ENCODE measurements at places on chromosomes 4 and X.

DNA sequence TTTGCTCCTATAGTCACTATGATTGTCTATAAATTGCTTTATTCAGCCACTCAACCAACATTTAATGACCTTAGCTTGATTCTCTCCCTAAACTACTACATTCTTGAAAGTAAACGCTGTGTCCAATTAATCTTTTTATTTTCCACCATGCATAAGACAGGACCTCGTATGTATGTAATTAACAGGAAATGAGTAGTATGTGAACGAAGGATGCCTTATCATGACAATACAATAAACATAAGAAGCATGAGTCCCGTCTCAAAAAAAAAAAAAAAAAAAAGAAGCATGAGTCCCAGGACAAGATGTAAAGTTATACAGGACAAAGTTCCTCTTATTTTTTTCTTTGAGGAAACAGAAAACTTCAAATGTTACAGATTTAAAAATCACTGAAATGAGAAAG, 92.5 kb downstream of the PPP3CA start:
- DNase-seq: no peak

DNA sequence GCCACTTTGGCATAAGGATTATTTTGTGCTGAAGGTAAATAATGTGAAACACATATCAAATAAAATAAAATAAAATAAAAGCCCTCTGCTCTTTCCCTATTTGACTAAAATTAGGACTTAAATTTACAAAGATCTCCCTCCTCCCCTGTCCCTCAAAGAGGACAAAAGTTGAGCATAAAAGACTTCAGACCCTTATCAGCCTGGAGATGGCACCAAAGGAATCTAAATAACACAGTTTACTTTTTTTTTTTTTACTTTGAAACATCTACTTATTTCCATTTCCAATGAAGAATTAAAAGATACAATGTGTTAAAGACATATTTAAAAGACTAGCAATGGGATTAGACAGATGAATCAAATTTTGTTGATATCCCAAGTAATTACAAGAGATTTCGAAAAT, 89.7 kb downstream of the EPHA5 start:
- DNase-seq: no peak

GRCh38 chr4:188147776-188148175, 8.5 kb downstream of the TRIML1 start:
- no peak for DNase-seq

GRCh38 chr4:175773566-175773965, 38.5 kb downstream of the GPM6A start:
- DNase-seq: no peak

DNA sequence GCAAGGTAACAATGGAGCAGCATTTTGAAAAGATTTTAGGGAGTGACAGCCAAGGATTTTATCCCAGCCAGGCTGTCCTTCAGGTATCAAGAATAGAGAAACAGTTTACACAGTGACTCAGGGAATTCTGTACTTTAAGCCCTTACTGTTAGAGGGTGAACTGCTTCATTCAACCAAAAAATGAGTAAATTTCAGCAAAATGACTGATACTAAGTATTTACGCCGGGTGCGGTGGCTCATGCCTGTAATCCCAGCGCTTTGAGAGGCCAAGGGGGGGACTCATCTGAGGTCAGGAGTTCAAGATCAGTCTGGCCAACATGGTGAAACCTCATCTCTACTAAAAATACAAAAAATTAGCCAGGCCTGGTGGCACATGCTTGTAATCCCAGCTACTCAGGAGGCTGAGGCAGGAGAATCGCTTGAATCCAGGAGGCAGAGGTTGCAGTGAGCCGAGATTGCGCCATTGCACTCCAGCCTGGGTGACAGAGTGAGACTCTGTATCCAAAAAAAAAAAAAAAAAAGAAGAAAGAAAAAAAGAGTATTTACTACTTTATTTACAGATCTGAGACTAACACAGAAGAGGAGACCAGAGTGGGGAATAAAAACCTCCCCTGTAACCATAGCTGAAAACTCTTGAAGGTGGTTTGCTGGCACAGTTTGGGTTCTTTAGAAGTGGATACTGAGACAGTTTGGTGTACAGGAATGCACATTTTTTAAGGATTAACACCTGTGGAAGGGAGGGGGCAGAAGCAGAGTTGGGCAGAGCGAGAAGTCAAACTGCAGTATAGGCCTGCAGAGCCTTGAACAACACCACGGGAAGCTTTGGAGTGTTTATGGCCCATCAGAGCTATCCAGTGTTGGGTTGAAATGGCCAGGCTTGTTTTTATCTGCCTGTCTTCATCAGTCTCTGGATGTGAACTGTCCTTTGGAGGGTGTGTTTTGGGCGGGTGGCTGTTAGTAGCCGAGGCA, 40.5 kb downstream of the TMEM131L start:
- no peak for DNase-seq

DNA sequence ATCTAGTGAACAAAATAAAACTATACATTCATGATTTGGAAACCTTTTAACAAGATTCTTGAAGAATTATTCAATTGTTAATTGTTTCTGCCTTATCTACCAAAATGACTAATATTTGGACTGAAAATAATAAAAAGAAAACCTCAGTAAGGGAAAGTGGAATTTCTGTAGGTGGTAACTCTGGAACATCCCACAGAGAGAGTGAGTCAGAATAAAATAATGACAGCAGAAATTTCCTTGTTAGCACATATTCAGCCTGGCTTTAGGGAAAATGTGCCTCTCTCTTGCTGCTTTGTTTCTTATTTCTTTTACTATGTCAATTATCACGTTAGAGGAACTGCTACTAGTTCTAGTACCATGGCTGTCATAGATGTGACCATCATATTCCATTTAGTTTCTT, 421.5 kb upstream of the GNPDA2 start:
- no peak for DNase-seq

- DNase-seq: no peak
Measured at GRCh38 chr4:165199722-165200121, 7.6 kb upstream of the KLHL2 start.

DNA sequence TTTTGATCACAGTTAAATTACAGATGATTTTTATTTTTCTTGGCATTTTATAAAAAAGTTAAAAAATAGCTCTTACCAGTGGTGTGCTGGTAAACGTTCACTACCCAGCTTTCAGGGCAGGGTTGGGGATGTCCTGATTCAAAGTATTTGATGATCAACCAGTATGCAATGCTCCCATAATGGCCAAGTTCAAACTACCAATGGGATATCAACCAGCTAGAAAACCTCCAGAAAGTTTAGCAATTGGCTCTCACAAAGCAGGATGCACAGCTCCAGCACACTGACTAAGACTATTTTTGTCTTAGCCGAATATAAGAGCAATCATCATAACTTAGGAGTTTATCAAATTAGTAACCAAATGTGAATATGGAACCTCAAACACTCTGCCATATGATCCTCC, 108.0 kb upstream of the PDE5A start:
- DNase-seq: no peak

- no peak for DNase-seq
Measured at GRCh38 chrX:110222497-110223257, 95.2 kb downstream of the AMMECR1 start.

DNA sequence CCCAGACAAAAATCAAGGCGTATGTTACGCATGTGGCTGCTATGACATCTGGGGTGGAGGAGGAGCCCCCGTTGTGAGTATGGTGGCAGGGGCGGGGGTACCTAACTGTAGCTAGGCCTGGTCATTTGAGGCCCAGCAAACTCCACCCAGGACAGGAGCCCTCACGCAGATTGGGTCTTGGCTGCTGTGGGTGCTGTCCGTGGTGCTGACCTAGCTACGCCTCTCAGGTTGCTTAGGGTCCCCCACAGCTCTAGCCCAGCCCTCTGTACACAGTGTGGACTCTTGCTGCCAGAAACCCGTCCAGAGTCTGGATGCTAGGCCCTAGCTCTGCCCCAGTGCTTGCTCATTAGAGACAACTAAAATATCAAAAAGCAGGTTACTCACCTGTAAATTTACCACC, 146.7 kb upstream of the PSAPL1 start:
- DNase-seq: peak; percentile 8

GRCh38 chr4:113616443-113616842, 145.1 kb downstream of the CAMK2D start:
- DNase-seq: no peak

- no peak for DNase-seq
Measured at GRCh38 chr4:75555294-75556164, at the start of gene ODAPH. ODAPH (plus strand) TSS chr4:75556066; CDS start chr4:75556083, 17 bp downstream.
